Activated B cell treated with CpG ODN at 0.5 μM for 24 hours (primary cell): ENCODE measurements at places on chromosomes 2 and 18.

DNA sequence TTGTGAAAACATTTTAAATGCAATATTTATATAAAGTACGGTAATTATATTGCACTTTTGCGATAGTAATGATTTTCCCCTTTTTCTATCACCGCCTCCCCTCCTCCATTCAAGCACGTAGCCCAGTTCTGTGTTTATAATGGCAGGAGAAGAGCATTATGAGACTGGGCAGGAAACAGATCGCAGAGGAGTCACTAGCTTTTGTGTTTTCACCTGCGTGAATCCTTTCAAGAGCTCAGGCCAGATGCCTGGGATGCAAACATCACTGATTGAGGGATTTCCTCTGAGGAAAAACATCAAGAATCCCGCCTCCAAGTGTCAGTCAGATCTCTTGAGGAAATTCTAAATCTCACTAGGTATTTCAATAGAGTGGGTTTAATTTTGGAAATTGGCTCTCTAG is 178.4 kb upstream of the FN1 start:
- DNase-seq, result no peak

GRCh38 chr2:588074-588645 is 89.0 kb downstream of the TMEM18 start:
- no peak for DNase-seq

- DNase-seq, result no peak
Measured at GRCh38 chr2:25164561-25164960, 3.8 kb downstream of the POMC start.

DNA sequence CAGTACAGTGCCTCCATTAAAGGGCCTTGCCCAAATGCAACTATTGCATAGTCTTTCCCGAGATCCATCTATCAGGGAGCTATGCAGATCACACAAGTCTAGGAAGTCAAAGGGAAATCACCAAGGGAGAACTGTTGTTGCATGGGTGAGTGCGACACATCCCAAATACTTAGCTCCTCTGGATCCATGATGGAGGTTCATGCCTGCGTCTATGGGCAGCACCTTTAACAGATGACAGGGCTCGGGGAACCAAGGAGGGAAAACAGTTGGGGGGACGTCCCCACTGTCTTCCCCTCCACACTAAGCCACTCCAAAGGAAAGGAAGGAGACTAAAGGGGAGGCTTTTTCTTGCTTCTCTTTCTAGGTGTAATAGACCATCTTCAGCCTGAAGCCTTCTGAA is 552.8 kb upstream of the PKDCC start:
- DNase-seq, result no peak

- DNase-seq, result no peak
Measured at GRCh38 chr2:68357605-68358337, 7.3 kb upstream of the PLEK start.

- no peak for DNase-seq
Measured at GRCh38 chr2:196322973-196323810, 151.8 kb upstream of the STK17B start.

DNA sequence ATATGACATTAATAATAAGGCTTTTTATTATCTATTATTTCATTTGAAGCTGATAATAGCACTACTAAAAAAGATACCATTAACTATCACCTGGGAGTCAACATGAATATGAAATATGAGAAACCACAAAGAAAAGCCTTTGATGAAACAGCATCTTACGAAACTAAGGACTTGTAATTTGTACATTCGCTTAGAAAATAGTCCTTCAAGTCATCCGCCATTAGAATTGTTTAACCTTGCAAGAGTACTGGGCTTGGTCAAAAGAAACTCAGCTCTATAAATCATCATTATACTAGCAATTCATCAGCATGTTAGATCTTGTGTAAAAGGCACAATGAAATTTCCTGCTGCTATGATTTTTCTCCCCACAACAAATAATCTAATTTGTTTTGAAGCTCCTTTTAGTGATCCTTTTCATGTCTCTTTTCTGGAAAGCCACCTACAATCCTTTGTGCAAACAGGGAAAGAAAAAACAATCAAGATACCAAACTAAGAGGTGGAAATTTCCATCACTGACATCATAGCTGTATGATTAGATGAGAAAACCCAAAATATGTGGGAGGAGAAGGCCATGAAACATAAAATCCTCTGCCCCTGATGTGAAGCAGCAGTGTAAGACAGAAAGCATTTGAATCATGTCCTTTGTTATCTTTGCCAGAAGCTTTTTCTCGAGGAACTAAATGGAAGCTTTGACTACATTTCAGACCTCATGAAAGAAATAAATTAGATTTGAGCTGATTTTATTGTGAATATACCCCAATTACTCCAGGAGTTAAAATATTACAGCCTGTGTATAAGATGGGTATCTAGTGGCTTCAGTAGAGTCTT is 31.2 kb downstream of the SCN9A start:
- DNase-seq, result no peak

- no peak for DNase-seq
Measured at GRCh38 chr2:124450481-124450880, 425.4 kb downstream of the CNTNAP5 start.

GRCh38 chr18:56379256-56379655 is 259.1 kb downstream of the TXNL1 start:
- DNase-seq, result no peak

DNA sequence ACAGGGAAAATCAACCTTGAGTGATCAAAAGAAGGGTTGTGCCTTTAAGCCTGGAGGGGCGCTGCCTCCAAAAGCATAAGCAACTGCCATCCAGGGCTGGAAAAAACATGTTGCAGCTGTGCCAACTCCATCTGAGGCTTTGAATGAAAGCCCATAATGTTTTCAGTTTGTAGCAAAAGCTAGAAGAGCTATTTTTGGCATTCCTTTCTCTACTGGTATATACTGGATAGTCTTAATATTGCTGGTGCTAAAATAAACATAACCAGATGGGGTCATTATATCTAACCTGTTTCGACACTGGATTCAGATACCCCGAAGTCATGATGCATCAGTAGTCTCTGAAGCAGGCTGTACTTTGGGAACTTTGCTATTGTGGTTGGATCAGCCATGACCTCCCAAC is 25.1 kb downstream of the ANXA4 start:
- DNase-seq, result no peak

- DNase-seq, result no peak
Measured at GRCh38 chr2:230935130-230935430, 10.0 kb upstream of the GPR55 start.

DNA sequence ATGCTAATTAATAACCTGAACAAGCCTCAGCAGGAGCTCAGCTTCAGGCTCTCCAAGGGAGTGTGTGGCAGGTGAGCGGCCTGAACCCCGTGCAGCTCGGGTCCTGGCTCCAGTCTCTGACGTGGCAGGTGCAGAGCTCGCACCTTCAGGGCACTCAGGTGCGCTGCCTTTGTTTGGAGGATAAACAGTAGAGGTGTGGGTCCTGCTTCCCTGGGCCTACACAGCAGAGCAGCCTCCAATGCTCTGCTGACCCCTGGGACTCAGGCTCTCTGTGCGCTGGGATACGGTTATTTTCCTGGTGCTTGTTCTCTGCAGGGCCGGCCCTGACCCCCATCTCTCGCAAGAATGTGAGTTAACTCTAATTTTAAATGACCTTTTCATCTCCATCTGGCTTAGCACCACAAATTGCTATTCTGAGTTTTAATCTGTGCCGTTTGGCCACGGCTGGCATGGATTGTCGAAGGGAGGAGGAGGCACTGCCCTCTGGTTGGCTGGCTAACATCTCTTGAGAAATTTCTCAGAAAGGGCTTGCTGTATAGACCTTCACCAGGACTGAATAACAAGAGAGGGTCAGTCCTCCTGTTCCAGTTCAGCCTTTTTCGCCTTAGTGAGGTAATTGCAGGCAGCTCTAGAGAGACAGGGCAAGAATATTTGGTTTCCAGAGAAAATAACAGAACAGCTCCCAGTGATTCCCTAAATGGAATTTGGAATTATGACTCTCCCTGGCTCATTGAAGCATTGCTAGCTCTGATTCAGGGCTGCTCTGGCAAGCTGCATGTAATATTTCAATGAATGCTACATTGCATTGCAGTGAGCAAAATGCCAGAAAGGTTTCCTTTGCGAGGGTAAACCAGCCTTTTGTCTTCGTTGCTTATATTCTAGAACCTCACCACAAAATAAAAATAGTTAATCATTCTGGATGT is 161.8 kb downstream of the DCDC2C start:
- DNase-seq, result no peak

DNA sequence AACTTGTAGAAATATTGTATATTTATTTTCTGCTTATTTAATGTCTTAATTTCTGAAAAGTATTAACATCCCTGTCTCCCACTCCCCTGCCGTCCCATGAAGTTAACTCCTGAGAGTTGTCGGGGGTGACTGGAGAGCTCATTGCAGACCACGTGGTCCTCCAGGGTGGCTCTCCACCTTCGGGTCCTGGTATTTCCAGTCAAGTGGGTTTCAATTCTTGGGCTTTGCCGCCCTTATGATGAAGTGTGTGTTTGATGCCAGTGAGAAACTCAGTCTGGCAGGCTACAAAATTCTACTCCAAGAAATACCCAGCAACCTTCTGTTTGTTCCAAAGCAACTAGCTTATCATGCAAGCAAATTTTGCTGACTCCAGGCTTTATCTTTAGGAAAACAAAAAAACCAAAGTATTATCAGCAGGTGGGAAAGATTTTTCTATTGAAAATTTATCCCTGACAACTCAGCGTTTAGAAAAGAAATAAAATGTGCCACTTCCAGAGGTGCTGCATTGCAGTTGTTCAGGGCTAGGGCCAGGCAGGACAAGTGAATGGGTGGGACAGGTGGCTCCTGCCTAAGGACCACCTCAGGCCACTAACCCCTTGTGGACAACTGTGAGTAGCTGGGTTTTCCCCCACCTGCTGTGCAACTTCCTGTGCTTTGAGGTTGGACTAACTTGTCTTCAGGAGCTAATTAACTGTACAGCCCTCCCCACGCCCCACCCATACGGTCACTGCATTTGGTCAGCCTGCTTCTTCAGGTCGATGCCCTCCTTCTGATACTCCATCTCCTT is 46.6 kb downstream of the BCL2L11 start:
- DNase-seq, result no peak

DNA sequence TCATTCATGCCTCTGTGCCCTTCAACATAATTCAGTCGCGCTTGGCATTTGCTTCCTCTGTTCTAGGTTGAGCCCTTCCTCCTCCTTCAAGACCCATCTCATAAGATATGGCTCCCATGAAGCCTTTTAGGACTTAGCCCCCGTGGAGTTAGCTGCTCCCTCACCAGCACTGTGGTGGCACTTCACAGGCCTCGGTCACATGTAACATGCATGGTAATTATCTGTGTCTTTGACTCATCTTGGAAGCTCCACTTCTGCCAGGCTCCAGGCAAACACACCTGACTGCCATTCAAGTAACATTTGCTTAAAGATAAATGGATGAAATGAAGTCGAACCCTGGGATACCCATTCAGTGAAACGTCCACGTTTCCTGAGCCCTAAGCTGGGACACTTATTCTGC is 484.7 kb downstream of the EIPR1 start:
- DNase-seq, result no peak
